ENCODE measurements at places on chromosomes 5 and 9. TPM values are rescaled to one million over a fixed set of nuclear protein-coding genes. Genes with fewer than 3 reads are reported as not detected.

GRCh38 chr9:112334432-112334841 lies 1.0 kb upstream of the PTBP3 start:
- DNase-seq: no peak

- no peak for DNase-seq
Observed at GRCh38 chr9:83596899-83597504, 25.9 kb upstream of the IDNK start.

GRCh38 chr9:126421567-126422428 lies 95.2 kb downstream of the MVB12B start:
- DNase-seq: no peak

- peak; percentile 34 for DNase-seq
Observed at GRCh38 chr9:135344915-135345500, 134.6 kb upstream of the PPP1R26 start.

- peak; percentile 67 for DNase-seq
Observed at GRCh38 chr9:131678499-131679111, 61.3 kb downstream of the RAPGEF1 start.

DNA sequence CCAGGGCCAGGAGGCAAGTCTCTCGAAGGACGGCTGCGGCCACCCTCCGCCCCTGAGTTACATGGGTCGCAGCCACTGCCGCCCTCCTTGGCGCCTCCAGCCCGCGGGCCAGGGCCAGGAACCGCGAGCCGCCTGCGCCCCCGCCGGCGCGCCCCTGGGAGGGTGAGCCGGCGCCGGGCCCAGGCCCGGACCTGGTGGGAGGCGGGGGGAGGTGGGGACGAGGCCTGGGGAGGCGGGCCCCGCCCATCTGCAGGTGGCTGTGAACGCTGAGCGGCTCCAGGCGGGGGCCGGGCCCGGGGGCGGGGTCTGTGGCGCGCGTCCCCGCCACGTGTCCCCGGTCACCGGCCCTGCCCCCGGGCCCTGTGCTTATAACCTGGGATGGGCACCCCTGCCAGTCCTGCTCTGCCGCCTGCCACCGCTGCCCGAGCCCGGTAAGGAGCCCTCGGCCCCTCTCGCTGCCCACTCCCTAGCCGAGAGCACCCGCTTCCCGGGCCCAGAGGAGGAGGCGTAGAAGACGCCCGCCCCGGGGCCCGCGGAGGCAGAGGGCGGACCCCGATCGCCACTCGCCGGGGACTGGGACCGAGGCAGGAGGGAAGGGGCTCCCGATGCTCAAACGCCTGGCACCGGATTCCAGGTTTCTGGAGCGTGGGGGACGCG lies at the start of gene ASS1:
ASS1 (plus strand) TSS at position 397 of the 657 bp plus-strand sequence. CDS start 7,268 bp downstream, outside the sequence.
- peak; percentile 89 for DNase-seq

DNA sequence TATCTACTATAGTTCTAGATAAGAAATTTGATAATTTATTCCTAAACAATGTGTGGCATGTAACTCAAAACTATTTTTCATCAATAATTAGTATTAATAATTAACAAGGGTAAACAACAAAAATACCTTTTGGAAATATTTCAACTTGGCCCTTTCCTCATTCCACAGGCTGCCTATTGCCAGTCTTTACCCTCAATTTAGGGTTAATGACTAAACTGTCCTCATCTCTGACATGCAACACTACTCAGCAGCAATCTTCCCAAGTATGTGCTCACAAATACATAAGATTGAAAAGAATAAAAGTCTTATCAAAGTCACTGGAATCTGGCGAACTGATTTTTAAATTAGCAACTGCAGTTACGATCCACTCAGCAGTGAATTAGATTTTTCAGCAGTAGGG lies 153.6 kb downstream of the GLIS3 start:
- no peak for DNase-seq

DNA sequence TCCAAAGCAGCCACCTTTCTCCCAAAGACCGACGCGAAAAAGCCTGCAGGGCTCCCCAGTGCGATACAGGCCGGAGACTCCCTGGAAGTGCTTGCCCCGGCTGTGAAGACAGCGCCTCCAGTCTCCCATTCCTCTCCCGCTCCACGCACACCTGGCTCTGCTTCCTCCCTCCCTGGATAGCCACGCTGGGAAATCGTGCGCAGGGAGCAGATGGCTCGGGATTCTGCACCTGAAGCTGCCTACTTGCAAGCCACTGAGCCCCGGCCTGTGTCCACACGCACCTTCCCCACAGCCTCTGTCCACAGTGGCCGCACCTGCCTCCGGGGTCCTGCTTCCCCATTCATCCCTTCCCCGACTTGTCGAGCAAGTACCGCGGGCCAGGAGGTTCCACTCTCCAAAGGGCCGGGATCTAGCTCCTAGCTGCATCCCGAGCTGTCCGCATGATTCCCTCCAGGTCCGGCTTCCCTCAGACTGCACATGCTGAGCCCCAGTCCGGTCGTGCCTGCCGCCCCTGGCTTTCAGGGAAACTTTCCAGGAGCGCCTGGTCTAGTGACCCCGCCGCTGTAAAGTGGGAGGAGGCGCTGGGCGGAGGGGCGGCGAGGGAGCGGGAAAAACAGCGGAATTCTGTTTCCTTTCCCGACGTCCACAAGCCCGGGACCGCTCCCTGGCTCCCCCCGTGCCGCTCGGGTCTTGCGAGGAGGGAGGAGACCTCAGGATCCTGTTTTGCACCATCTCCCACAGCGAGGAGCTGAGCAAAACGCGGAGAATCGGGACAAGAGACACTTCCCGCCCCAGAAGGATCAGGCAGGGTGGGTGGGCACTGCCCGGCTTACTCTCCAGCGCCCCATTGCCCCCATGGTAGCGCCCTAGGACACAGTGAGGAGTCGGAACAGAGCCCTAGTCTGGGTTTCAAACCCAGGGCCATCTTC lies 2.0 kb downstream of the SEMA6A start:
- DNase-seq: peak; percentile 47

DNA sequence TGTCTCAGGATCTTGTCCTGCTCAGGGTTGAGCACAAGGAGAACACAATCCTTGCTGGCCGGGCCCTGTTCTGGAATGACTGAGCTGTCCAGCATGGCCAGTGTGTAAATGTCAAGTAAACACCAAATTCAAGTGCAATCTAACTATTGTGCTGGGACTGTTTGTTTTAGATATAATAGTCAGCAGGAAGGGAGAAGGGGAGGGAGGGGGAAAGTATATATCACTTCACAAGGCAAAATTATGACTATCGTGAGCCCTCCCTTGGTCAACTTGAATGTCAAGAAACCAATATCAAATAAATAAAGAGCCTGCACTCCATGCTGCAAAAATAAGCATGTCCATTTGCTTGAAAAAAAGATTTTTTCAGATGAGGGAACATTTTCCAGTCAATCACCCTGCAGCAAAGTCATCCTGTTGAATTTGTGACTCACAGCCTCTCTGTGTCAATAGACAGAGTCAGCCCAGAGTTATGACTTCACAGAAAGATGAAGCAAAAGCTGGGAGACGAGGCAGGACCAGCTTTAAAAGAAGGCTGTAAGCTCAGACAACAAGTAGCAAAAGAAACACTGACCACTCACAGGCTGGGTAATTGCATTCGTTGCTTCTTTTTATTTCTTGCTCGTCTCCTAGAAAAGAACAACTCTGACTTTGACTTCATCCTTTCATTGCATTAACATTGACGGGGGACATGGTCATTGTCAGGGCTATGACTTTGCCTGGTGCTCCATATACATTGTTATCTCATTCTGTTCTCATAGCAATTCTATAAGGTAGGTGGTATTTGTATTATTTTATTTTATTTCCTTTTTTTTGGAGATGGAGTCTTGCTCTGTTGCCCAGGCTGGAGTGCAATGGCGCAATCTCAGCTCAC lies 15.3 kb upstream of the KLF4 start:
- DNase-seq: no peak

DNA sequence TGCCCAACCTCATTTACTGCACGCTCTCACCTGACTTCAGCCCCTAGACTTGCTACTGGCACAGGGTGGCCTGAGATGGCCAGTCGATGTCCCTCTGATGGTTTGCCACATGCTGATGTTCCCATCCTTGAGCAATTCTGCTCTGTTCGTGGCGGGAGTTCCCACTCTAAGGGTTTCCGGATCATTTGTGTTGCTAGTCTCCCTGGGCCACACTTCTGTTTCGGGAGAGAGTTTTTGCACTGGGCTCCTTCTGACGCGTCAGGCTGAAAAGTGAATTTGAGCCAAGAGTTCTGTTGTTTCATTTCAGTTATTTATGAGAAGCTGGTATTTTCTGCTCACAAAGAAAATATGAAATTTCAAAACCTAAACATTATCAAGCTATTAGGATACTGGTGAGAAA lies 597.7 kb downstream of the BNC2 start:
- no peak for DNase-seq

GRCh38 chr5:95718203-95718602 lies 12.9 kb upstream of the RHOBTB3 start:
- no peak for DNase-seq

GRCh38 chr5:93034621-93035590 lies 546.1 kb downstream of the NR2F1-AS1 start:
- no peak for DNase-seq

DNA sequence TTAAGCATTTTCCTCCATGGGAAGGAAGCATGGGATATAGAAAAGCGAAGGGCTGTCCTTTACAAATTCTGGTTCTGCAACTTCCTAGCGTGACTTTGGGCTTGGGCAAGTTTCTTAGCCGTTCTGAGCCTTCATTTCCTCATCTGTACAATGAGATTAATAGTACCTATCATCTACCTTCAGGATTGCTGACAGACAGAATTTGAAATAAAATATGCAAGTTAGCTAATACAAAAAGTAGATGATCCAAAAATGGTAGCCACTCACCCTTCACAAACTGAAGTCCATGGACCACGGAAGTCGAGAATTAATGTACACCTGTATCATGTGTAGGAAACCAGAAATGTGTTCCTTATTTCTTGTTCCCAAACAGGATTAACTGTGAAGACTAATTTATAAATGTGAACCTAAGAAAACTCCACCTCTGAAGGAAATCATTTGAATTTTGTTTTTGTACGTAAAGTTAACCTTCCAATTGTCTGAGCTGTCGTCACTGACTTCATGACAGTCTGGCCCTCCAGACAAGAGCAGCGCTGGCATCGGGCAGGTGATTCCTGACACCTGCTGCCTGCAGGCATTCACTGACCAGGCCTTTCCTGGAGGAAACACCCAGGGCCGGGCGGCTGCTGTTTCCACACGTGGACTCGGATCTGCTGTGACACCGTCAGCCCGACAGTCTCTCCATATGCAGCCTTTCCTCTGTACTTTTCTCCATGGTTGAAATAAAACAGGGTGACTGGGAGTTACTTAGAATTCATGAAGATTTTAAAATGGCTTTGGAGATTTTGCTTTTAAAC lies 63.4 kb downstream of the PSMB7 start:
- no peak for DNase-seq

- DNase-seq: no peak
Observed at GRCh38 chr5:143261748-143262392, 141.6 kb downstream of the NR3C1 start.

- peak; percentile 32 for DNase-seq
Observed at GRCh38 chr5:1005904-1006655, 2.5 kb upstream of the NKD2 start.

DNA sequence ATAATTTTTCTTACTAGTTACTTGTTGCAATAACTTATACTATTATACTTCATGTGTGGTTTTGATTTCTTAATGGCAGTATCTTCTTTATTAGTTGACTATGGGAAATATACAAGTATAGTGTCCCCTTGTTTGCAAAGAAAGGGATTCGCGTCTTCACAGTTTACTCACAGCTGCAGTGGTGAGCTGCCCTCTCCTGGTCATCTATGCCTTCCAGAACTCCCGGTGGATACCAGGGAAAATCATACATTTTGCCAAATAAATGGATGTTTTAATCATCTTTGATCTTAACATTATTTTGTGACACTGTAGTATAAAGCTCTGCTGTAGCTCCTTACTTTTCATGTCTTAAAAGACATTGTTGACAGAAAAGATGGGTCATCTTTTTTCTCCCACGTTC lies 142.0 kb downstream of the ZCCHC7 start:
- no peak for DNase-seq

- no peak for DNase-seq
Observed at GRCh38 chr9:124260769-124261603, 3.2 kb downstream of the NEK6 start.

DNA sequence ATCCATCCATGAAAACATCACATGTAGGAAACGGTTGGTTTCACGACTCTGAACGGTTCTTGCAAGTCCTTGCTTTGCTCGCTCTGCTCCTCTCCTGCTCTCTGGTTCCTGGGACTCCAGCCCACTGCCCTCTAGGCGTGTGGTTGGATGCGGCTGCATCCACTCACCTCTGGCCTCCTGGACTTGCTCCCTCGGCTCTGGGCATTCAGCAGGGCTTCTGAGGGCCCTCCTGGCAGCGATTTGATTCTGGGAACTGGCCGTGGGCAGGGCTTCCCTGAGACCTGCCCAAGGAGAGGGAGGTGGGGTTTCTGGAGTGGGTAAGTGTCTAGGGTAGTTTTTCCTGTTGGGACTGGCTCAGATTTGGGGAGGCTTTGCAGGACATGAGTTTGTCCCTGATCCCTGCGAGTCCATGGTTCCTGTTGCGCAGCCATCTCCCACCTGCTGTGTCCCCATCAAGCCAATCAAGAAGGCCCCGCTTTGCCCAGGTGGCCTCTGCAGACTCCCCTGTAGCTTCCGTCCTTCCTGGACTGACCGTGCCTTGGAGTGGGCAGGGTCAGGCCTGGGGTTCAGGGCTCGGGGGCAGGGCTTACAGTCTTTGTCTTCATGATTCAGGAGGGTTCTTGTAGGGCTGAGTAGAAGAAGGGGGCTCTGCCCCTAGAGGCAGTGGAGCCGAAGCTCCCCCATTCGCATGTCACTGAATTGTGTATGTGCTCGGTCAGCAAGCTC lies 192.3 kb downstream of the CACNA1B start:
- no peak for DNase-seq

The SLC46A2 gene
- 13.7 TPM for total RNA-seq

The ZNF618 gene
- 10.2 TPM for total RNA-seq

The ABL1 gene
- 50.2 TPM for total RNA-seq

The DOCK2 gene
- 108 TPM for total RNA-seq

The HCN1 gene
- not detected for total RNA-seq

The TIGD6 gene
- 4.8 TPM for total RNA-seq

The GAS1 gene
- 17.3 TPM for total RNA-seq

The SMARCA2 gene
- 147 TPM for total RNA-seq

The SPATA9 gene
- total RNA-seq: not detected

The SLCO6A1 gene
- total RNA-seq: not detected

The LVRN gene
- 1.3 TPM for total RNA-seq
